ENCODE measurements at places on chromosomes 1 and 21.

GRCh38 chr1:46134660-46135331 lies 2.4 kb upstream of the PIK3R3 start:
- DNase-seq: peak; percentile 73

- DNase-seq: no peak
These were observed 9.6 kb downstream of the BCAR3 start for GRCh38 chr1:93672069-93672468.

- no peak for DNase-seq
These were observed 71.8 kb downstream of the EPHB2 start for GRCh38 chr1:22782406-22782805.

DNA sequence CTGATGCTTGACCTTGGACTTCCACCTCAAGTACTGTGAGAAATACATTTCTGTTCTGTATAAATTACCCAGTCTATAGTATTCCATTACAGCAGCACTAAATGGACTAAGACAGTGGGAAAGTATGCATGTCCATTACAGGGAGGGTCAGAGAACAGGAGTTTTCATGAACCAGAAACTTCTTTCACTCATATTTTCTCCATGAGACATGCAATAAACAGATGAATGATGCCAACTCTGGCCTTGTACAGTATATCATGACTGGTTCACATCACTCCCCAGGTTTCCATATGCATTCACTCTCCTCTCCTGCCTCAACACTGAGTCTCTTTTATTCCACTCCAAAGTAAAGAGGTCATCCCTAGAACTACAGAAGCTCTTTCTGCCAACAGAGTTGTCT lies 4.5 kb upstream of the IFI16 start:
- no peak for DNase-seq

DNA sequence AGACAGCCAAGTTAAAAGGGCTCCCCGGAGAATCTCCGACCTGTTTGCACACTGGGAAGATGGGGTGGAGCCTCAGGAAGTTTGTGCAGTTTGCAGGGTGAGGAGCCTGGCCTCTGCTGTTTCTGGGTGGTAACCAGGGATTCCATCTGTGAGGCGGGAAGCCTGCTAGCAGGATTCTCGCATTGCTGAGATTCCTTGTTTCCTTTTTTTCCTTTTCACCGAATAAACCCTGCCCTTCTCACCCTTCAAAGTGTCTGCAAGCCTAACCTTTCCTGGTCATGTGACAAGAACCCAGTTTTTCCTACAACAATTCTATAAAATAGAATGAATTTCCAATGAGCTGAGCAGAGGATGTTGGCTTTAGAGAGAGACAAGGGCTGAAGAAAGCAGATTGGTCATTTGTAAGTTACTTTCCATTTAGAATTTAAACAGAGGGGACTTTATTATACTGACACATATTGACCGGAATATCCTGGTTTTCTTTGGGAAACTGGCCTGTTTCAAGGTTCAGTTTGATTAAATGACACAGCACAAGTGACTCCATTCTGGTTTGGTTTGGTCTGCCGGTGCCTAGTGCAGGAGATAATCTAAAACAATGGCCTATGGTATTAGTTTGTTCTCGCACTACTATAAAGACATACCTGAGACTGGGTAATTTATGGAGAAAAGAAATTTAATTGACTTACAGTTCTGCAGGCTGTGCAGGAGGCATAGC lies 48.7 kb upstream of the DNAH14 start:
- DNase-seq: no peak

DNA sequence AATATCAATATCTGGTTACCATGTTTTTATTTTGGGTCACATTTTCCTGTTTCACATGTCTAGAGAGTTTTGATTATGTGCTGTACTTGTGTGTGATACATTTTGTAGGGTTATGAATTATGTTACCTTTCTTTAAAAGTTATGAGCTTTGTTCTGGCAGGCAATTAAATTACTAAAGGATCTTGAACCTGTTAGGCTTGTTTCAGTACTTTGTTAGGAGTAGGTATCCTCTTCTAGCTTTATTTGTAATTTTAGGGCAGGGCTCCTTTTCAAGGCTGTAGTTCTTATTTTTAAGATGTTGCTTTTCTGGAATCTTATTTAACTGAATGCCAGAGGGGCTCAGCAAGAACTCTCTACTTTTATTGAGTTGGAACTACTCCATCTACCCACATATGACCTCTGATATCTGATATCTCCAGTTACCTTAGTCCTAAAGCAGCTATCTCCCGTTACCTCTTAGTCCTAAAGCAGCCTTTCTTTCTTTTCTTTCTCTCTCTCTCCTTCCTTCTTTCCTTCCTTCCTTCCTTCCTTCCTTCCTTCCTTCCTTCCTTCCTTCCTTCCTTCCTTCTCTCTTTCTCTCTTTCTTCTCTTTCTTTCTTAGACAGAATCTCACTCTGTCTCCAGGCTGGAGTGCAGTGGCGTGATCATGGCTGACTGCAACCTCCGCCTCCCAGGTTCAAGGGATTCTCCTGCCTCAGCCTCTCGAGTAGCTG lies 23.8 kb downstream of the KCTD3 start:
- no peak for DNase-seq

DNA sequence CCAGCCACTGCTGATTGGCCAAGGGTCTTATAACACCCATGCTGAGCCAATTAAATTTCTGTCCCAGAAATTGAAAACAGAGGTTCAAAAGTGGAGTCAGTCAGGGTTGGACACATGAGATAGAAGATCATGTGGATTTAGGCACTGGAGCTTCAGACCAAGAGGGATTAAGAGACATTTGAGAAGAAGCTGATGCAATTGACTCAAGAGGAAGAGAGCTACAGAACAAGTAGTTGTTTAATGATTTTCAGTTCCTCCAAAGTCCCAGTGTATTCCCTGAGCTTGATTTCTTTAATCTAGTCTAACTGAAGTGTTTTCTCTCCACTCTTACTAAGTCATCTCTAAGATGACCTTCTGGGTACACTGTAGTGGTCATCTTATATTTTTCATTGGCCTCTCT lies 227.1 kb downstream of the DUSP10 start:
- no peak for DNase-seq

GRCh38 chr21:43716376-43717165 lies 2.4 kb upstream of the PDXK start:
- DNase-seq: no peak

GRCh38 chr21:27129215-27129614 lies 162.3 kb upstream of the ADAMTS5 start:
- DNase-seq: no peak

DNA sequence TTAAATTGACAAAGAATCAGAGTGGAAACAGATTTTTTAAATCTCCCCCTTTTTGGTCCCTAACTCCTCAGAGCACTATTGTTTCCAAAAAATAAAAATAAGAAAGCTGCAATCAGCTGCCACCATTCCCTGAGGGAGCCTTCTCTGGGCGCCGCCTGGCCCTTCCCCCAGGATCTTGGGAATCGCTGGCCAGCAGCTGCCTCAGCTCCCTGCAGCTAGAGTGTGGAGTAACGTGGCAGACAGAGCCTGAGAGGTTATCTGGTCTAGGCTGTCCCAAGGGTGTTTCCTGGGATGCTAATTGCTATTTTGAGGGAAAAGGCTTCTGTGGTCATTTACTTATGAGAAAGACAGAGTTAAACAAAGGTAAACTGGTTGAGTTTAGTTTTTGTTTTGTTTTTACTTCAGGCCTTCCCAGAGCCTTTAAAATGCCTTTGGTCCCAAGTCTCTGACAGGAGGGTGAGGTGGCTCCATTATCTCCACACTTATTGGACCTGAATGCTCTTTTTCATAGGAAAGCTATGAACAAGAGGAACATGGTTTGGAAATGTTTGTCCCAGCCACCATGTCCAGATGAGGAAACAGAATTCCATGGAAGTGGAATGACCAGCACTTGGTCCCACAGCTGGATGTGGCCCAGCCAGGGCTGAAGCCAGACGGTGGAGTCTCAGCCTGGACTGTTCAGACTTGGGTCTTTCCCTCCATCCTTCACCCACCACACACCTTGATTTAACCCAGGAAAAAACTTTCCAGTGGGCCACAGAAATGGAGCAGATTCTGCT lies 14.1 kb upstream of the KIAA1614 start:
- no peak for DNase-seq

DNA sequence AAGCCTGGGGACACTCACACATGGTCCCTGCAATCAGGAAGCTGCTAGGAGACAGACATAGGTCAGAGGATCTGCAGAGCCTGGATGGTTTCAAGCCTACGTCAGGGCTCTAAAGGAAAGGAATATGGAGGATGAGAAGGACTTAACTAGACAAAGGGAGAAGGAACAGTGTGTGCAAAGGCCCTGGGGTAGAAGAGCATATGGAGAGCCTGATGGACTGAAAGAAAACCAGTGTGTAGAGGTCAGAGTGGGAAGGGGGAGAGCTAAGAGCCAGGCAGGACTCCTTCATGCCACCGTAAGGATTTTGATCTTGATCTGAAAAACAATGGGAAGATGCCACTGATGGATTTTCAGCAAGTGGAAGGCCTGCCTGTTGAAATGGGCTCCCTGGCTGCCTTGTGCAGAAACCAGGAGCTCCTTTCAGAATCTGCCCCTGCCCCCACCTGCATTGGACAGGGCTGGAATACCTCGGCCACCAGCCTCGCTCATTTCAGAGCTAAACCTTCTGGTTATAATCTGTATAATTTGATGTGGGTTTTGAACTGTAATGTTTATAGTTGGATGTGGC lies 8.6 kb downstream of the FHAD1 start:
- DNase-seq: no peak

DNA sequence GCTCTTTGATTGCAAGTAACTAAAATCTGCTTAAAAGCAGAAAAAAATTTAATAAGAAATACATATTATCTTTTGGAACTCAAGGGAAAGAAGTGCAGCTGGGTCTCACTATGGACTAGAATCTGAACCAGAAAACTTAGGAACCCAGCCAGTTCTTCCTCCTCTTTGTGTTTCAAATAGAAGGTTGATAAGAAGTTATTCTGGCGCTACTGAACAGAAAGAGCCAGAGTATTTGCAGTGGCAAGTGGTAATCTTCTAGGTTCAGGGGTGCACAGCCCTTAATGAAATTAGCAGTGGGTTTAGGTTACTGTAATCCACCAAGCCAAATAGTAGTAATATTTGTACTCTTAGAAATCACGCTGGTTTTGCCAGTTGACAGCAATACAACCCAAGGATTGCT lies 28.5 kb downstream of the BTBD8 start:
- no peak for DNase-seq

DNA sequence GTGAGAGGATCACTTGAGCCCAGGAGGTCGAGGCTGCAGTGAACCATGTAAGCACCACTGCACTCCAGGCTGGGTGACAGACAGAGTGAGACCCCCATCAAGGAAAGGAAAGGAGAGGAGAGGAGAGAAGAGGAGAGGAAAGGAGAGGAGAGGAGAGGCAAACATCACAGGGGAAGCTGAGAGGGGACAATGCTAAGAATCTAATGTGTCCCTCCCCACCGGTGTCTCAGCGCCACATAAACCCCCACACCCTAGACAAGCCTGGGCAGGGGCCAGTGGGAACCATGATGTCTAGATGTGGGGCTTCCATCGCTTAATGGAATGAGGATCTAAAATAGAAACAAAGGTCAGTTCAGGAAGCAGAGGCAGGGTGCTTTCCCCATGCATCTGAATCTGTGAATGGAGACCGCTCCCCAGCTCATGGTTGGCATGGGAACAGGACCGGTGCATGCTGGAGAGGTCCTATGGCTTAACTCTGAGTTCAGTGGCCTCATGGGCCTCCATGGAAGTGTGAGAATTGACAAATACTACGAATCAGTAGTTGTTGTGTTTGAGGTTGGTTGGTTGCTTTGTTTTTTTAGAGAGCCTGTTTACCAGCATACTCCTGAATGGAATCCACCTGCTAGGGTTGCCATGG lies 16.3 kb upstream of the LAPTM5 start:
- no peak for DNase-seq

GRCh38 chr1:43395523-43395922 lies 5.8 kb downstream of the SZT2 start:
- no peak for DNase-seq

DNA sequence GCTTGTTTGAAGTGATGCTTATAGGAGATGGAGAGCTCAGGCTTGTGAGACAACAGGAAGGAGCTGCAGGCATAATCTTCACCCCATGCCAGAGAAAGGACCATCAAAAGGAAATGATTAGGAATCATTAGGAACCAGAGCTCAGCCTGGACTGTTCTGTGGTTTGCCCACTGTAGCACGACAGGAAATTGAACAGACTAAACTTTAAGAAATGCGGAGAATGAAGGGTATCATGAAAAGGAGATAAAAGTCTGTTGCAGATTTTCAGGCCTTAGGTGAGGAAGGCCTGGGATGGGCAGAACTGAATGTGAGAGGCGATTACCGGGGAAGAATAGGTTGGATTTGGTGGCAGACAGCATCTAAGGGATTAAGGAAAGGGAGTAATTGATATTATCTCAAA lies 292.0 kb upstream of the PLXNA2 start:
- no peak for DNase-seq
